Hematopoietic multipotent progenitor cell treated with erythropoietin and hydrocortisone succinate and interleukin-3 and kit ligand, for 4 days (in vitro differentiated cells): ENCODE measurements at places on chromosomes 12 and 14.

- DNase-seq, result no peak
Observed at GRCh38 chr12:102921240-102921639, 4.2 kb upstream of the PAH start.

DNA sequence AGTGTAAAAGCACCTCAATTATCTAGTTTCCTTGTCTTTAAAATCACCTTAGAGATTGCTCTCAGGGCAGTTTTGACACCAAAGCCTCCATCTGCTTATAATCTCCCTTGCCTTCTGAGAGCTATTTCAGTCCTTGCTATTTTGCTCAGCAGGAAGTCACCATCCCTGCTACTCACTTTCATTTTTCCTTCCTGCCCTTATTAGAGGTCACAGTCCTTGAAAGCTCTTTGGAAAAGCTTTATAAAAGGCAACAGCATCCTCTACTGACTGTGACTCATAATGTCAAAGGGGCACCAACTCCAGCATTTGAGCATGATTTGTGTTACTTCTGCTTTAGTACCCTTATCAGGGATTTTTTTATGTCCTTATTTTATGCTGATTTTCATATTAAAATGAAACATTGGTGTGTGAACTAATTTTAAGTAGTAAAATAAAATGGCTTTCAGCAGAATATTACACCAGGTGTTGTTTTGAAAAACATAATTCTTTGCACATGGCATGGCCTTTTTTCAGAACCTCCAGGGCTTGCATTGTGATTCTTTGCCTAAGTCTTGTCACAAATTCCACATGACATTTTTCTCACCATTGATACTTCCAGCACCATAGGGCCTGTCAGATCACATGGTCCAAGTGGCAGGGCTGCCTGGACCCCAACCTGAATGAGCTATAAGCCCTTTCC, 213.0 kb downstream of the ADAMTS20 start:
- peak; percentile 72 for DNase-seq

DNA sequence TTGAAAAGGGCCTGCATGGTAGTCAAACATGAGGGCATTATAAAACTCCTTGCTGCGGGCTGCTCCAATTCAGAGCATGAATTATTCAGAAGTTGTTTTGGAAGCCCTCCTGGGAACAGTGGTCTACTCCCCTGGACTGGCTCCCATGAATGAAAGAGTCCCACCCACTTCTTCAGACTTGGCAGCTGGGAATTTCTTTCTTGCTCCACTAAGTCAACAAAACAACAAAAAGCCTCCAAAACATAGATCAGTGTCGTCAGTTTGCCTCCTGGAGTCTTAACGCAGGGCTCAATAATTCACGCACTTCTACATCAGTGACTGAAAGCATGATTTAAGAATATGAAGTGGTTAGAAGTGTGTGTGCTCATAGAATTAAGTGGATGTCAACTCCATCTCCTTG, 37.9 kb downstream of the AKAP6 start:
- DNase-seq, result no peak

- DNase-seq, result no peak
Observed at GRCh38 chr14:37642125-37642524, 46.7 kb downstream of the TTC6 start.

GRCh38 chr14:28767853-28768741, 1.5 kb downstream of the FOXG1 start:
- peak; percentile 19 for DNase-seq

- peak; percentile 52 for DNase-seq
Observed at GRCh38 chr12:118981285-118982211, at the start of gene SRRM4. TSS of gene SRRM4 (plus strand) at chr12:118981541. CDS start at chr12:118981883, 342 bp downstream.

DNA sequence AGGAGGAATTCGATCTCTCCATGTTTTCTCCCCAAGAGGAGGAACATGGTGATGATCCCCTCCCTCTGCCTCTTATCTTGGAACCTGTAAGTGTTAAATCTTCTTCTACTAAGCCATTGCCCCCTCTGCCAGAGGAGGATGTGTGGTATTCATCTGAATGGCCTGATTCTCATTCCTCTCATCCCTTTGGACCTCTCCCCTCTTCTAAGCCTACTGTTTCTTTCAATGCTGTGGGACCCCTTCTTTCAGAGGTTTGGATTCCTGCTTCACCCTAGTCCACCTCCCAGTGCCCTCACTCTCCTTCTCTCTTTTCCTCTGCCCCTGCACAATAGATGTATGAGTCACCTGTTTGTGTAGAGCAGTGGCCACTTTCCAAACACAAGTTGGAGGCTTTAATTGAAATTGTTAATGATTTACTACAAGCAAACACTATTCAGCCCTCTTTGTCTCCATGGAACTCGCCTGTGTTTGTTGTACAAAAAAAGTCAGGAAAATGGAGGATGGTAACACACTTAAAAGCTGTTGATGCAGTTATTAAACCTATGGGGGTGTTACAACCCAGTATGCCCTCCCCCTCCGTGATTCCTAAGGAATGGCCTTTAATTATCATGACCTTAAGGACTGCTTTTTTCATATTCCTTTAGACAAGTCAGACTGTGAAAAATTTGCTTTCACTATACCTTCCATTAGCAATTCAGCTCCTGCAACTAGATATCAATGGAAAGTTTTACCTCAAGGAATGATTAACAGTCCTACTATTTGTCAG, 192.1 kb upstream of the ALG10B start:
- no peak for DNase-seq

DNA sequence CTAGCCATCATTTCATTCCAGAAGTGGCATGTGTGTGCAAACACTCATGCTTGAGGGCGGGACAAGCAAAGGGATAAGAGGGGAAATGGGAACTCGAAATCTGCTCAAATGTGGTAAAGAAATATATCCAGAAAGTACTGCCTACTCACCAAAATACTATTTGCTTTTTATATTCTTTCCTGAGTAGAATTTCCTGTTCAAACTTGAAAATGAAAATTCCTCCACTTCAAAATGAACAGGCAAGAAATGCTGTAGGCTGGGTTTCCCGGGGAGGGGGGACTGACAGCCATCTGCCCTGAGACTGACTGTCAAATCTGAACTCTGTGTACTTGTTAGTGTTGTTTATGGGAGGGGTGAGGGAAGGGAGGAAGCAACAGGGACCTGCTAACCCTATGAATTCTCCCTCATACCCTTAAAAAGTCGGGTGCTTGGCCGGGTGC, 34.6 kb downstream of the NTF3 start:
- no peak for DNase-seq

DNA sequence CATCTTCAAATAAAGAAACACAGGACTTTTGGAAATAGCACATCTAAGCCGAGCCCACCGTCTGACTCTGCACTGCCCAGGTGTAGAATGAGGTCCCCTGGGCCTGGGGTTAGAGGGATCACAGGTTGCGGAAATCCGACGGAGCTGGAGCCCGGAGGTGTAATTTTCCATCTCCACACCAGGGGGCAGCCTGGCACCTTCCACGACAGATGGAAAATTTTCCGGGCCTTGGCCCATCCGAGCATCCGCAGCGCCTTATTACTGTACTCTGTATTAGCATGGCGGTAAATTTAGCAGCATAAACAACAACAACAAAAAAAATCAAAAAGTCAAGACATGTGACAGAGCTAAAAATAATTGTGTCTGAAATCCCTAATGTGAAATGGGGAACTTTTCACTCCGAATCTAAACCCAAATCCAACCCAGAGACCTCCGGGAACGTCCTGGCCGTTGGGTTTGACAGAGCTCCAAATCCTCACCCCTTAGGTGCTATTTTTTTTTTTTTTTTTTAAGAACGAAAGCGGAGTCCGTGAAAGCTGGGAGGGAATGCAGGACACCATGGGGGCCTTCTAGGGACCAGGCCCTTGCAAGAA, 93.9 kb downstream of the KSR2 start:
- DNase-seq, result peak; percentile 81

GRCh38 chr14:89650077-89650978, 233.3 kb upstream of the FOXN3 start:
- no peak for DNase-seq

GRCh38 chr12:45915405-45915804, 75.0 kb downstream of the SCAF11 start:
- no peak for DNase-seq

GRCh38 chr12:52628111-52628507, 9.8 kb upstream of the KRT73 start:
- no peak for DNase-seq

DNA sequence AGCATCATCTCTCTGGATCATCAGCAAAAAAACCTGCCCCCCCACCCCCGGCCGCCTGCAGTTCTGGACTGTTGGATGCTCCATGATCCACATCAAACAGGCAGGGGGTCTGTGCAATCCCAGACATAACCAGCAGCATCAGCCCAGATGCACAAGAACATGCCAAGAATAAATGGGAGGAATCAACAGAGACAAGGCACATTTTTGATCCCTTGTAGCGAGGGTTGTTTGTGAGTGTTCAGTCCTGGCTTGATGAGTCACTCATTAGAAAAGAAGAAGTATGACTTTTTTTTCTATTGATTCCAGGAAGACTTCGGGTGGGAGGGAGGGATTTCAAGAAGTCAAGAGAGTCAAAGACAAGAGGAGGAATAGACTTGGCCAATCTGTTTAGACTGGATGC, 244.2 kb downstream of the KSR2 start:
- DNase-seq, result no peak

DNA sequence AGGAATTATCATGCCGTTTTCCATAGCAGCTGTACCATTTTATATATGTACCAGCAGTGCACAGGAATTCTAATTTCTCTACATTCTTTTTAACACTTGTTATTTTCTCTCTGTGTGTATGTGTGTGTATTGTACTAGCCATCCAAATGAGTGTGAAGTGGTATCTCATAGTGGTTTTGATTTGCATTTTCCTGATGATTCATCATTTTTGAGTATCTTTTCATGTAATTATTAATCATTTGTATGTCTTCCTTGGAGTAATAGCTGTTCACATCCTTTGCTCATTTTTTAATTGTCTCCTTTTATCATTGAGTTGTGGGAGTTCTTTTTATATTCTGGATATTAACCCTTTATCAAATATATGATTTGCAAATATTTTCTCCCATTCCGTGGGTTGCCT, 95.6 kb upstream of the MANSC4 start:
- DNase-seq, result no peak

DNA sequence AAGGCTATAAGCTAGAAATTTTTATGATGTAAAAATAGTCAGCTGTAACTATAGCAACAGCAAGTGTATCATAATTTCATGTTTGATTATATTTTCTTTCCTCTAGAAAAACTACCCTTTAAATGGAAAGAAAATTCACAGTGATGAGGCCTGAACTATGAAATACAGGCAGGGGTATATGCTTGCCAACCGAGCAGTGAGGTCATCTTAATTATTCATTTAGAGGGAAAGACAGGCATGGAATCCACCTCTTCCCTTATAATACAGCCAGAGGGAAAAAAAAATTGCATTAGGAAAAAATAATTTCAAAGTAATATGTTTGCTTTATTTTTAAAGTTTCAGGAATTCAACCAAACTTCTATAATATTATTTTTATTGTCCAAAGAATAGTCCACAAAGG, 139.8 kb downstream of the EPS8 start:
- no peak for DNase-seq

GRCh38 chr12:132356691-132357622, 27.6 kb upstream of the GALNT9 start:
- DNase-seq, result peak; percentile 7

GRCh38 chr14:85789506-85789905, 259.6 kb downstream of the FLRT2 start:
- no peak for DNase-seq

DNA sequence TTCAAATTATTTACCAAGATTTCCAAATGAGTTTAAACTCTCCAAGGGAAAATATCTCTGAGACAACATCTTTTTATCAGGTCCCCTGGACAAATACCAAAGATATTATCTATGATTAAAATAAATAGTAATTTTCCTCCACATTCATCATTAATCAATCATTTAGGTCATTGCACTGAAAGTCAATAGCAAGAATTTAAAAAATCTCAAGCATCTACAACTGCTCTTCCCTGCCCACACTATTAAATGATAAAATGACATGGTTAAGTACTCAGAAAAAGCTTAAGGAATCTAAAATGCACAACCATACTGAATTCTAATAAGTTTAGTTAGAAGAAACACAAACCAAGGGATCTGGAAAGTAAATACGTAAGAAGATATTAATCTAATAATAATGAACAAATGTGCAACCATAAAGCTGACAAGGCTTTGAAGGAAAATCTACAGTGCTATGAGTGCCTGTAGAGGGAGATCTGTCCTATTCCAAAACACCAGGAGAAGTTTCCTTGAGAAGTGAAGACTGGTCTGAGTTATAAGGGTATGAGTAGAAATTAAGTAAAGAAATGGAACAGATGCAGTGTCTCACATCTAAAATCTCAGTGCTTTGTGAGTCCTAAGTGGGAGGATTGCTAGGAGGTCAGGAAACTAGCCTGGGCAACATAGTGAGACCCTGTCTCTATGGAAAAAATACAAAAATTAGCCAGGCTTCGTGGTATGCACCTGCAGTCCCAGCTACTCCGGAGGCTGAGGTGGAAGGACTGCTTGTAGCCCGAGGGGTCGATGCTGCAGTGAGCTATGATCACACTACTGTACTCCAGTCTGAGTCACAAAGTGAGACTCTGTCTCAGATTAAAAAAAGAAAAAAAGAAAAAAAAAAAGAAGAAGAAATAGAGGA, 19.2 kb downstream of the INTS13 start:
- DNase-seq, result no peak

- DNase-seq, result no peak
Observed at GRCh38 chr12:40569626-40570179, 122.5 kb upstream of the CNTN1 start.

DNA sequence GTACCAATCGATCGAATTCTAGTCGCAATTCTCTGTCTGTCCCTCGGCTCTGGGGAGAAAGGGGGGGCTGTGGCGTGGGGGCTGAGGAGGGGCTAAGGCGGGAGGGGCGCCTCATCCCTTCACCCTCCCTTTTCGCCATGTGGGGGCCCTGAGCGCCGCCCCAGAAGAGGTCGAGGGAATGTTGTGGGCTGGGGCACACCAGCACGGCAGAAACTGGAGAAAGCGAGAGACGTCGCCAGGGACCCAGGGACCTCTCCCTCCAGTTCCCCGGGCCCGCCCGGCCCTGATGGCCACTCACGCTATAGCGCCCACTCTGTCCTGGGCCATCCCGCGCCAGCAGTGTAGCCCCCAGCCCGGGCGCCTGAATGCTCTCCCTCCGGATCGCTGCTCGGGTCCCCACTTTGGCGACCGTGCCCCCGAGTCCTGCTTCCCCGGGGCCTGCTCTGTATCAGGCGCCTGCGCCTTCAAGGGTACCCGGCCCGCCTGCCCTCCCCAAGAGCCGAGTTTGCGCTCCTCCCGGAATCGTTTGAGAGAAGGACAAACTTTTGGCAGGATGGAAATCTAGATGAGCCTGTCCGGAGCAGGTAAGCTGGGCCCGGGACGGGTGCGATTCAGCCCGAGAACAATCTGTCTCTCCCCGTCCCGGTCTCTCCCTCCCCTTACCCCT, 62.6 kb downstream of the SMUG1 start:
- DNase-seq, result no peak

DNA sequence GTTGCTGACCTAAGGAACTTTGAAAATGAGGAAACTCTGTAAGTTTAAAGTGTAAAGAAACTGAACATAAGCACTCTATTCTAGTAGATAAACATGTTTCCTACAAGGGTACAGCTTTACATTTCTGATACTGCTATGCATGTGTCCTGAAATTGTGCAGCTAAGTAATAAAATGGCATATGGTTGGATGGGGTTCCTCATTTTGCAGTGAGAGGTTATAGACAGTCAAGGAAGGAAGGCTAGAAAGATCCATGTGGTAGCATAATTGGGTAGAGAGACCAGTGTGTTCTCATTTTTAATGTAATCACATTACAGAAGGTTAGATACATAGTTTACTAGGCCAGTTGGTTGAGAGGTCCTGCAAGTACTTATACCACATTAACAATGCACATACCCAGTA, 477.0 kb downstream of the TMEM121 start:
- DNase-seq, result peak; percentile 55
